ENCODE measurements at places on chromosomes 1 and 21. TPM values are rescaled to one million over a fixed set of nuclear protein-coding genes. Genes with fewer than 3 reads are reported as not detected.

The SLC25A34 gene
- 54.3 TPM for total RNA-seq

DNA sequence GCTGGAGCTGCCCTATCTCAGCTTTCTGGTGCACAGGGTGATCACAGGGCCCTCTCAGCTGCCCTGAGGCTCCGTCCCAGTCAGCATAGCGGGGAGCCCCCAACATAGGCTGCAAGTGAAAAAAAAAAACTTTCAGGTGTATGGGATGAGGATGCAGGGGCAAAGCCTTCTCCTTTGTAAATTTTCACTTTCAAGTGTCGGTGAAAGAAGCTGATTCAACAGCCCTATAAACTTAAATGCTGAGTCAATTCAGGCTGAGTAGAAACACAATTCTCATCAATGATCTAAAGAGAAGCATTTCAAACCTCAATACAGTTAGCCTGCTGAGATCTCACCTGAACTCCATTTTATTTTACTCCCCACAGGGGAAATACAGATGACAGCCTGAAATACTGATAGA is 171.2 kb downstream of the SEC16B start:
- no peak for DNase-seq

DNA sequence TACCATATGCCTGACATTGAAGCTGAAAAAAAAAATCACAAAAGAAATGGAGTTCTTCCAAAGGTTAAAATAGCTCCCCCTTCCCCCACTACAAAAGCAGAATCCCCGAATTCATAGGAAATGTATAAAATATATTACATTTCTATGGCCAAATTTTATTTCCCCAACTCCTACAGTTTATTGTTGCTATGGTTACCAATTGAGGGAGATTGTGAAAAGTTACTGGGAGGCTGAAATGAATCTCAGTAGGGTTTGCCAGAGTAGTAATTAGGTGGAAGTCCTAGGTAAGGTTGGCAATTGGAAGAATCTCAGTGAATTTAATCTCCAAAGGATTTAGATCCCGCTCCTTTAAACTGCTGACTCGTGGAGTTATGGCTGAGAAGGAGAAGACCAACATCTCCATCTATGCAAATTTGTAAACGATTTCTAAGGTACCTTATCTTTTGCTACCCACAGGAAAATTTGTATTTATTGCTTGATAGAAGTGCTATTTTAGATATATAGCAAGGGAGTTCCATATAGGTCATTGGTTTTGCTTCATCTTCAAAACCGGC is 282.1 kb downstream of the BACH1 start:
- DNase-seq, result no peak

The PHLDA3 gene
- 21.5 TPM for total RNA-seq

The E2F2 gene
- total RNA-seq, result 0.35 TPM

- DNase-seq, result no peak
Observed at GRCh38 chr1:115982400-115982799, 6.1 kb downstream of the SLC22A15 start.

GRCh38 chr1:93556291-93556690 is 108.4 kb downstream of the FNBP1L start:
- no peak for DNase-seq

- DNase-seq, result no peak
Observed at GRCh38 chr1:107870696-107871095, 94.3 kb downstream of the VAV3 start.

- no peak for DNase-seq
Observed at GRCh38 chr1:239982762-239983161, 108.9 kb upstream of the FMN2 start.

- DNase-seq, result no peak
Observed at GRCh38 chr1:94384485-94385265, 33.5 kb upstream of the ABCD3 start.

- DNase-seq, result no peak
Observed at GRCh38 chr1:151924691-151925587, 15.6 kb upstream of the THEM4 start.

GRCh38 chr1:99004861-99005442 is at the start of gene PLPPR5:
Gene PLPPR5 (minus strand): TSS chr1:99004861. CDS start chr1:99004671, 190 bp downstream.
- DNase-seq, result peak; percentile 28

GRCh38 chr1:161421456-161421855 is 53.8 kb upstream of the CFAP126 start:
- no peak for DNase-seq

DNA sequence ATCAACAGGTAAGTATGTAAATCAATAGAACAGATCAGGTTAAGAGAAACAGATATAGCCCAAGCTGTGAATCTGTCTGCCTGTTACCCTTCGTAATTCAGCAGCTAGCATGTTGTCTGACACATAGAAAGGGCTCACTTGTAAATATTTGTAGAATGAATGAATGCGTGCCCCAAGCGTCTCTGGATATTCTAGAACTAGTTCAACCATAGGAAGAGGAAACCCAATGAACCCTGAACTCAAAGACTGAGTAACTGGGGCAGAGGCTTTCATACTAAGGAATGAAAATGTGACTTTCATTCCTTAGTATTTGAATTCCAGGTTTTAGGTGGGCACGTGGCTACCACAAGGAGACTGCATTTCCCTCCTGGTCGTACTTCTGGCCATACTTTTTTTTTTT is 60.1 kb upstream of the SMYD2 start:
- no peak for DNase-seq

The PLEKHG5 gene
- total RNA-seq, result 16.8 TPM
